ENCODE measurements at places on chromosomes 11 and 22.

DNA sequence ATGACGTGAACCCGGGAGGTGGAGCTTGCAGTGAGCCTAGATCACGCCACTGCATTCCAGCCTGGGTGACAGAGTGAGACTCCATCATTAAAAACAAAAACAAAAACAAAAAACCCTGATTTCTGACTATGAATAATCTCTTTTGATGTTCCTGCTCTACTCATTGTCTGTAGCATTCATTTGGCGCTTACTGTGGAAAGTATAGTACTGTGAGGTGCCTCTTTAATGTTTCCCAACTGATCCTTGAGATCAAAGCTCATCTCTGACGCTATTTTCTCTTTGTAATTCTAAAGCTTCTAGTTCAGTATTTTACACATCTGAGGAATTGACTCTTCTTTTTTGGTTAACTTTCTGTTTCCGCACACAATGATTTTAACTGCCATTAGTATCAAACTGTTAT is 60.0 kb downstream of the GRK3 start:
- DNase-seq = no peak

DNA sequence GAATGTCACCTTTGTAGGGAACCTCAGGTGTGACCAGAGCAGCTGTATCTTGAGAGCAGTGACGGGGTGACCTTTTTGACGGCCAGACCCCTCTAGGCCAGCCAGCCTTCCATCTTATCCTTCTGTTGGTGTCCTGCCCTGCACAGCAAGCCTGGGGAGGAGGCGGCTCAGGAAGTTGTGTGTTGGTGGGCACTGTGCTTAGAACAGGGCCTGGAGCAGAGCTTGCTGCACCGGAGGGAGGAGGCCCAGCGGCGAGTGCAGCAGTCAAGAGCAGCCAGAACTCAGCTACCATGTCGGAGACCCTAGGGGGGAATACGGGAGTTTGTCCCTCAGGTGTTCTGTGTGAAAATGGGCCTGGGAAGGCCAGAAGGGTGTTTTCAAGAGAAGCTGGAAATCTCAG is 129.4 kb downstream of the OSBP2 start:
- no peak for DNase-seq

GRCh38 chr11:73564903-73565302 is 33.0 kb downstream of the FAM168A start:
- no peak for DNase-seq

- peak; percentile 97 for DNase-seq
Observed at GRCh38 chr11:65134952-65135632, 773 bp upstream of the SYVN1 start.

DNA sequence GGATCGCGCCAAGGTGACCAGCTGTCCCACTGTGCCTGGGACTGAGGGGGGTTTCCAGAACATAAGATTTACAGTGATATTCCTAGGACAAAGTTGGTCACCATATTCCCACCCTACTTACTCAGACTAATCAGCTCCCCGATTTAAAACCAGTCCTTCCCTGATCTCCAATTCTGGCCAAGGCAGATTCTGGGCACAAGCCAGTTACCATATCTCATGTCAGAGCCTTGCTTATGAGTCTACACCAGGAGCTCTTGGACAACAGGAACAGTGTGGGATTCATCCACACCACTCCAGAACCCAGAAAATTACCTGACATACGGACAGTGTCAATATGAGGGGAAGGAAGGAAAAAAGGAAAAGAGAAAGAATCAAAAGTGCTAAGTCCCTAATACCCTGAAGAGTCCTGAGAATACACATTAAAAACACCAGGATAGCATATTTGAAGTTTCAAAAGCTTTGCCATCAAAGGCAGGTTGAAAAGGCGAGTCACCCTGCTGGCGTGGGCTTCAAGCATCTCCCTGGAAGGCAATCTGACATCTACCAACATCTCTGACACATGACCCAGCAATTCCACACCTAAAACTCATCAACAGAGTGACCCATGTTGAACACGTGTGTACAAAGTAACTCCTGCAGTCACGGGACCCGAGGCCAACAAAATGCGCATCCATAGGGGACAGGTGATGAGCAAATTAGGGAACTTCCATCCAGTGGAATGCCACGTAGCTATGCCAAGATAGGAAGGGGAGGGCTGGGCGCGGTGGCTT is 8.0 kb upstream of the IL2RB start:
- DNase-seq = no peak

GRCh38 chr22:17806437-17806836 is 32.2 kb upstream of the BID start:
- no peak for DNase-seq

DNA sequence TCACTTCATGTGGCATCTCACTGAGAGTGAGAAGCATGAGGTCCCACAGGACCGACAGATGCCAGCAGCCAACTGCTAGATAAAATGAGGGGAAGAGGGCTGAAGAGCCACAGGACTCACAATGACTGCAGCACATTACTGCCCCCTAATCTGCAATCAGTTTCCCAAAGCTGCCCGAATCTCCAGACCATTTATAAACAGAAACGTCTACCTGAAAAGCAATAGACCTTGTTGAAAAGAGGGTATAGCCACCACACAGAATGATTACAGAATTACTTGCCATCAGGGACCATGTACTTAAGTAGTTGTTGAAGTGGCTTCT is 12.4 kb upstream of the TEF start:
- no peak for DNase-seq

DNA sequence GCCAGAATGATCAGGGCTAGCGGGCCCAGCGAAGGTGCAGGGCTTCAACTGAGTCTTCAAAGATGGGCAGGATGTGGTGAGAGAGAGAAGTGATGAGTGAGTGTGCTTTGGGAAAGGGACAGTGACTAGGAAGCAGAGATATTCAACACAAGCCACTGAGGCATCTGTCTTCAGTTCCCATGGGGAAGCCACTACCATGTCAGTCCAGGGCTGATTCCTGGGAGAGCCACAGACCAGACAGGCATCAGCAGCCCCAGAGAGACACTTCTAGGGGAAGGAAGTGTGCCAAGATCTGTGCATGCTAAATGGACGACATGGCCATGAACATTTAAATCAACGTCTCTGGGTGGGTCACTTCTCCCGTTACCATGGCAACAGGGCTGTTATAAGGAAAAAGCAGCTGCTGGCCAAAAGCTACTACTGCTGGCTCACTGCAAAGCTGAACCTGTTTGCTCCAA is 28.5 kb downstream of the P4HA3 start:
- peak; percentile 68 for DNase-seq

- DNase-seq = peak; percentile 21
Observed at GRCh38 chr22:27930331-27931060, 11.4 kb upstream of the PITPNB start.

- no peak for DNase-seq
Observed at GRCh38 chr11:57331720-57332119, 4.0 kb downstream of the SSRP1 start.

DNA sequence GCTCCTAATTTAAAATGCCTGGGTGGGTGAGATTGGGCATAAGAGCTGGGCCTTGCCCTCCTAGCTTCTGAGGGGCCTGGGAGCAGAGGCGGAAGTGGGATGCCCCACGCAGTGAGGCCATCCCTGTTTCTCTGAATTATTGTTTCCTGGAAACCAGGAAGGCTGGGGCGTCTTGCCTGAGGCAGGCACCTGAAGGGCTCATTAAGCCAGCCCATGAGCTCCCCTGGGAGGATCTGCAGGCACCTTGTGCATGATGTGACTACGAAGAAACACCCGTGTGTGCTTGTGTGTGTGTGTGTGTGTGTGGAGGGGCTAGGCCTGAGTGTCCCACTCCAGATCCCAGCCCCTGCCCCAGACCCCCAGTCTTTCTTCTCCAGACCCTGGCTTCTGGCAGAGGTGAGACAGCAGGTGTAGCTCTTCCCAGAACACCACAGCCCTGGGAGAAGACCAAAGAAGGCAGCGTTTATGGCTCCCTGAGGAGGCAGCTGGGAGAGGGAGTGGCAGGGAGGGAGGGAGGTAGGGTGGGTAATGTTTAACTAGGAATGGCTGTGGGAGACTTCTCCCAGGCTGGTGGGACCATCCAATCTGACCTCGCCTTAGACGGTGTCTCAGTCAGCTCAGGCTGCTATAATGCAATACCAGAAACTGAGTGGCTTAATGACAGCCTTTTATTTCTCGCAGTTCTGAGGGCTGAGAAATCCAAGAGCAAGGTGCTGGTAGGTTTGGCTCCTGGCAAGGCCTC is 2.1 kb upstream of the BATF2 start:
- no peak for DNase-seq

DNA sequence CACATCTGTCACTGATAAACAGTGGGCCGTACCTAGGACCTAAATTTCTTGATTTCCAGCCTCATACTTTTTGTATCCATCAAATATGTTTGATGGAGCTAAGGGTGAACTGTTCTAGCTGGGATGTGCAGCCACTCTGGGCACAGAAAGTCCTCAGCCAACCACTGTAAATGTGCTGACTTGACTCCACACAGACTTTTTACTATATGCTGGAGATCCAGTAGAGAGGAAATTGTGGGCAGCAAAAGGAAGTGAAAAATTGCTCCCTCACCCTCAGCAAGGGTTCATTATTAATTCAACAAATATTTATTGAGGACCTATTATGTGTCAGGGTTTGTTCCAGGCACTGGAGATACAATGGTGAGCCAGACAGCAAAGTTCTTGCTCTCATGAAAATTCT is 54.2 kb upstream of the AMPD3 start:
- peak; percentile 45 for DNase-seq

- DNase-seq = no peak
Observed at GRCh38 chr11:112381578-112381977, 120.9 kb upstream of the PLET1 start.

- DNase-seq = no peak
Observed at GRCh38 chr11:117333917-117334316, 6.3 kb downstream of the CEP164 start.

DNA sequence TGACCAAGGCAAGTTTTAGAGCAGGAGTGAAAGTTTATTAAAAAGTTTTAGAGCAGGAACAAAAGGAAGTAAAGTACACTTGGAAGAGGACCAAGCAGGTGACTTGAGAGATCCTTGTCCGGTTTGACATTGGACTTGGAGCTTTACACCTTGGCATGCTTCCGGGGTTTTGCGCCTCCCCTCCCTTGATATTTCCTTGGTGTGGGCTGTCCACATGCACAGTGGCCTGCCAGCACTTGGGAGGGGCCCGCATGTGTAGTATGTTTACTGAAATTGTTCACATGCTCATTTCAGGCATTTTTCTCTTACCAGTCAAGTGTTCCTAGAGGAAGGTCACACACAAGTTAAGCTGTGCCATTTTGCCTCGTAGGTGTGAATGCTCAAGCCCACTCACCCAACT is 19.0 kb upstream of the THRSP start:
- no peak for DNase-seq

GRCh38 chr11:48683226-48683720 is 194.7 kb downstream of the OR4A47 start:
- DNase-seq = no peak

GRCh38 chr22:44244265-44244822 is 63.6 kb downstream of the PARVG start:
- no peak for DNase-seq

DNA sequence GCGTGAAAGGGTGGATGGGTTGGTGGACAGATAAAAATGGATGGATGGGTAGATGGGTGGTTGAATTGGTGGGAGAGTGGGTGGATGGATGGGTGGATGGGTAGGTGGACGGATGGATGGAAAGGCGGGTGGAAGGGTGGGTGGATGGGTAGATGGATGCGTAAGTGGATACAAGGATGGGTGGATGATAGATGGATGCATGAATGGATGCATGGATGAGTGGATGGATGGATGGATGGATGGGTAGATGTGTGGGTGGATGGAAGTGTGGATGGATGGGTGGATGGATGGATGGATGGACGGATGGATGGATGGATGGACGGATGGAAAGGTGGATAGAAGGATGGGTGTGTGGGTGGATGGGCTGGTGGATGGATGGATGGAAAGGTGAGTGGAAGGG is 77.0 kb upstream of the GRK3 start:
- no peak for DNase-seq

GRCh38 chr22:19064354-19065054 is 57.7 kb downstream of the DGCR2 start:
- DNase-seq = no peak

DNA sequence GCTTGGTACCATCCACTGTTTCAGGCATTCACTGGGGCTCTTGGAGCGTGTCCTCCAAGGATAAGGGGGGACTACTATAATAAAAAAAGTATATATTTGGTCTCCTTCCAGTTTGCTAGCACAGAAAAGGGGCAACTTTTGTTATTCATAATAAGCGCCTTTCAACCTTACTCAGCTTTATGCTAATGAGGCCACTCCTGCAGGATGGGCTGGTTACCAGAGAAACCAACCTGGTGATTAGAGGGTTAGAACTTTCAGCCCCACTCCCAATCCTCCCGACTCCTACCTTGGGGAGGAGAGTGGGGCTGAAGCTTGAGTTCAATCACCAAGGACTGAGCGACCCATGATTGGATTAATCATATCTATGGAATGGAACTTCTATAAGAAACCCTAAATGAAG is 31.8 kb downstream of the PPFIBP2 start:
- no peak for DNase-seq

GRCh38 chr11:66841861-66842260 is 1.4 kb upstream of the RCE1 start:
- no peak for DNase-seq

- DNase-seq = no peak
Observed at GRCh38 chr22:44130076-44130711, 50.5 kb upstream of the PARVG start.

DNA sequence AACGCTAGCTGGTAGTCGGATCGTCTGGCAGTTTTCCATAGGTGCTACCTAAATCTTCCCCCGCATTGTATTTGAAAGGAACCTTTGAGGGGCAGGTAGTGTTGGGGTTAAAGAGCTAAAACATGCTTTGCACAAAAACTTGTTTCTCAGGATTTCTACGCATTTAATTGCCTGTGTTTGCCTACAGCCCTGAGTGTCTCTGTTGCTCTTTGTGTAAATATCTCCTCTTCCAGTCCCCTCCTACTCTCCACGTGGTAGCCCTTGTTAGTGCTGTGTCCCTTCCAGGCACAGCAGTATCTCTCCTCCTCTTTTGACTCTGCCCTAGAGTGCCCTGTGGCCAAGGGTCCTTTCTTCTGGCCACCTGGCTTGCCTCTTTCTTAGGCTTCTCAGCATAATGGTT is 81.7 kb downstream of the BARX2 start:
- DNase-seq = no peak

GRCh38 chr11:40037005-40037404 is 1422.4 kb downstream of the LRRC4C start:
- no peak for DNase-seq

- DNase-seq = no peak
Observed at GRCh38 chr22:42397332-42398249, 34.6 kb downstream of the NFAM1 start.

- DNase-seq = no peak
Observed at GRCh38 chr11:44224867-44225501, 85.0 kb downstream of the ALX4 start.

DNA sequence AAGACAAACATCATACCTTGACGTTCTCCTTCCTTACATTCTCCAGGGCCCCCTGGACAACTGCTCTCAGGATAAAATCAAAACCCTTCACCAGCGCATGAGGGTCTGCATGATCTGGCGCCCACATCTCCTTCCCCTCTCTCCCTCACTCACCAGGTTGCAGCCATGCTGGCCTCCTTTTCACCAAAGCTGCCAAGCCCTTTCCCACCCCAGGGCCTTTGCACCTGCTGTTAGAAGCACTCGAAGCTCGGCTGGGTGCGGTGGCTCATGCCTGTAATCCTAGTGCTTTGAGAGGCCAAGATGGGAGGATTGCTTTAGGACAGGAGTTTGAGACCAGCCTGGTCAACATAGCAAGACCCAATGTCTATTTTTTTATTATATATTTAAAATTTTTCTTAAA is 56.1 kb upstream of the NUP50 start:
- DNase-seq = no peak

Measured in fibroblast of skin of back (primary cell).